ENCODE measurements at places on chromosomes 5 and 9. TPM values are rescaled to one million over a fixed set of nuclear protein-coding genes. Genes with fewer than 3 reads are reported as not detected.
A peak's percentile ranks its signal among the peaks of the same experiment; 100 is the strongest.

The FOXD4L4 gene
- under 0.01 TPM for total RNA-seq

- DNase-seq = no peak
- H3K4me3 ChIP-seq = no peak overlapping the region
- H3K4me1 ChIP-seq = no peaks in the 10 kb centered on the region
- H3K36me3 ChIP-seq = no peaks in the 10 kb centered on the region
- H3K27ac ChIP-seq = no peak overlapping the region
Measured at GRCh38 chr5:167903659-167904058, 387.8 kb upstream of the WWC1 start.

- H3K36me3 ChIP-seq = no peaks in the 10 kb centered on the region
- H3K27me3 ChIP-seq = peaks cover 6% of the 10 kb centered on the region
- DNase-seq = no peak
- H3K4me1 ChIP-seq = no peaks in the 10 kb centered on the region
Measured at GRCh38 chr9:76583256-76583655, 124.3 kb downstream of the GCNT1 start.

DNA sequence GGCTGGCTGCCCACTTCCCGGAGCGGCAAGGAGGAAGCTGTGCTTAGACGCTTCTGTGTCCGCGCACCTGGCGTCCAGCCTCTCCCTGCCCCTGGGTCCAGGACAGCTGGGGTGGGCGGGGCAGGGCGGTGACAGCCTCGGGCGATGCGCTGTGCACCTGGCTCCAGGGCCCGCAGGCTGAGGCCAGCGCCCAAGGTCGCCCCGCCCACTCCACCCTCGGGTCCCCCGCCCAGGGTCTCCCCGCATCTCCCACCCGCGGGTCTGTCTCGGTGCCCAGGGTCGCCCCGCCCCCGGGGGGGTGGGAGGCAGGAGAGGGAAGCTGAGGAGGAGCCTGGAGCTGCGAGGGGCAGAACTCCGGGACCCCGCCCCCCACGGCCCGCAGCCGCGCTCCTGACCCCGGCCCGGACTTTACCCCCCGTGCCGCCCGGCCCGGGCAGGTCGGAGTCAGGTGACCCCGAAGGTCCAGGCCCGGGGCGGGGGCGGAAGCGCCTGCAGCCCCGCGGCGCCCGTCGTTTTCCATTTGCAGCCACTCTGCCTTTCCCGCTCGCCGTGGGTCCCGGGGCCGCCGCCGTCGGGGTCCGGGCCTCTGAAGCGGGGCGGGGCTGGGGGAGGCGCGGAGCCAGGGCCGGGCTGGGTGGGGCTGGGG is at the start of gene ENTPD8:
Gene ENTPD8 (minus strand): TSS at position 69 of the 646 bp plus-strand sequence. CDS start 3,072 bp downstream, outside the sequence.
- H3K4me3 ChIP-seq = peak within 1 kb of the TSS; percentile 34
- H3K4me1 ChIP-seq = peaks cover 2% of the 10 kb centered on the region
- no peak within 1 kb of the TSS for H3K27ac ChIP-seq
- peaks cover 3% of the 10 kb centered on the region for H3K27me3 ChIP-seq
- DNase-seq = no peak

The F12 gene
- total RNA-seq = 0.56 TPM

The HRH2 gene
- not detected for total RNA-seq

The COL5A1 gene
- 21.1 TPM for total RNA-seq

GRCh38 chr9:115157245-115157674 is 39.3 kb upstream of the TNC start:
- DNase-seq = peak; percentile 88
- no peaks in the 10 kb centered on the region for H3K27me3 ChIP-seq
- no peaks in the 10 kb centered on the region for H3K36me3 ChIP-seq
- H3K27ac ChIP-seq = peak overlapping the region; percentile 46

The PCDHB5 gene
- total RNA-seq = 0.28 TPM

The ZBTB26 gene
- 5.8 TPM for total RNA-seq

GRCh38 chr5:58885260-58885659 is 302.4 kb downstream of the RAB3C start:
- no peak overlapping the region for H3K4me3 ChIP-seq
- peaks cover 2% of the 10 kb centered on the region for H3K27me3 ChIP-seq
- H3K27ac ChIP-seq = no peak overlapping the region
- peaks cover 4% of the 10 kb centered on the region for H3K4me1 ChIP-seq

GRCh38 chr9:110538647-110539041 is 40.9 kb downstream of the SVEP1 start:
- DNase-seq = peak; percentile 5
- H3K36me3 ChIP-seq = peaks cover 3% of the 10 kb centered on the region
- H3K4me3 ChIP-seq = no peak overlapping the region
- H3K27me3 ChIP-seq = no peaks in the 10 kb centered on the region
- peaks cover 8% of the 10 kb centered on the region for H3K4me1 ChIP-seq

DNA sequence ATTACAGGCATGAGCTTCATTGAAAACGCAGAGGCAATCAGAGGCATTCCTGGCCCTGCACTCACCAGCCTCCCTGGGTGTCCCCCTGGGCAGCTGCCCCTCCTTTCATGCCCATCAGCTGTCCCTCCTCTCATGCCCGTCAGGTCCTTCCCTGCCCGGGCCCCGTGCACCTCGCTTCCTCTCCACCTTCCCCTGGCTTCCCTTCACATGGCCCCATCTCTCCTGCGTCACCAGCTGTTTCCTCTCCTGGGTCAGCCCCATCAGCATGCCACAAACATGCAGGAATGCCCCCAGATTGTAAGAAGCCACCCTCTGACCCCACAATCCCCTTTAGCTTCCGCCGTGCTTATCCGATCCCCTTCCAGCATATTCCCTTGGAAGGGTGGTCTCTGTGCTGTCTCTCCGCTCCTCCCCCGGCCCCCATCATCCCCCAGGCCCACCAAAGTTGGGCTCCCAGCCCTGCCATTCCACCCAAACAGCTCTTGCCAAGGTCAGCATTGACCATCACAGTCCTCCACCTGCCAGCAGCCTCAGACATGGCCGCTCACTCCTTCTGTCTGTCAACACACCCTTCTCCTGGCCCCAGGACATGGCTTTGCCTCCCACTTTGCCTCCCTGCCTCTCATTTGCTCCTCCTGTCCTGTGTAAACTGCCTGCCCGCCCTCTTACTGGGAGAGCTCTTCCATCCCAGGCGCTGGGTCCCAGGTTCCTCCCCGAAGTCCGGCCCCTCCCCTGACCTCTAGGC is 98.6 kb upstream of the IER5L start:
- no peaks in the 10 kb centered on the region for H3K36me3 ChIP-seq
- peaks cover 5% of the 10 kb centered on the region for H3K4me1 ChIP-seq
- no peak overlapping the region for H3K27ac ChIP-seq
- H3K27me3 ChIP-seq = peaks cover 23% of the 10 kb centered on the region
- DNase-seq = no peak
- no peak overlapping the region for H3K4me3 ChIP-seq

DNA sequence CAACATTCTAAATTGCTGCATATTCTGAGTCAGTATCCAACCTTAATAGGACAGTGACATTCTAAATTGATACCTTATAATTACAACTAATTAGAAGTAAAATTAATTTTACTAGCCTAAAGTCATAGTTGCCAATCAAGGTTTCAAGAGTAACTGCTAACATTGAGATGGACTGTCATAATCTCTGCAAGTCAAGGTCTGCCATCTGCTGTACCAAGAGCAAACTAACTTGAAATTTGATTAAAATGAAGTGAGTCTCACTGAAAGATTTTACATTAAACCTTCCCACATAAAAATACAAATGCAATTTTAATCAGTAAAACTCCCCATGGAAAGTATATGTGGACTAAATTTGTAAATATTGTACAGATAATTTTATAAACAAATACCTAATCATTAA is 235.3 kb downstream of the PRDM9 start:
- no peak overlapping the region for H3K27ac ChIP-seq
- H3K36me3 ChIP-seq = no peaks in the 10 kb centered on the region
- H3K27me3 ChIP-seq = no peaks in the 10 kb centered on the region
- no peak for DNase-seq
- H3K4me1 ChIP-seq = no peaks in the 10 kb centered on the region
- H3K4me3 ChIP-seq = no peak overlapping the region

DNA sequence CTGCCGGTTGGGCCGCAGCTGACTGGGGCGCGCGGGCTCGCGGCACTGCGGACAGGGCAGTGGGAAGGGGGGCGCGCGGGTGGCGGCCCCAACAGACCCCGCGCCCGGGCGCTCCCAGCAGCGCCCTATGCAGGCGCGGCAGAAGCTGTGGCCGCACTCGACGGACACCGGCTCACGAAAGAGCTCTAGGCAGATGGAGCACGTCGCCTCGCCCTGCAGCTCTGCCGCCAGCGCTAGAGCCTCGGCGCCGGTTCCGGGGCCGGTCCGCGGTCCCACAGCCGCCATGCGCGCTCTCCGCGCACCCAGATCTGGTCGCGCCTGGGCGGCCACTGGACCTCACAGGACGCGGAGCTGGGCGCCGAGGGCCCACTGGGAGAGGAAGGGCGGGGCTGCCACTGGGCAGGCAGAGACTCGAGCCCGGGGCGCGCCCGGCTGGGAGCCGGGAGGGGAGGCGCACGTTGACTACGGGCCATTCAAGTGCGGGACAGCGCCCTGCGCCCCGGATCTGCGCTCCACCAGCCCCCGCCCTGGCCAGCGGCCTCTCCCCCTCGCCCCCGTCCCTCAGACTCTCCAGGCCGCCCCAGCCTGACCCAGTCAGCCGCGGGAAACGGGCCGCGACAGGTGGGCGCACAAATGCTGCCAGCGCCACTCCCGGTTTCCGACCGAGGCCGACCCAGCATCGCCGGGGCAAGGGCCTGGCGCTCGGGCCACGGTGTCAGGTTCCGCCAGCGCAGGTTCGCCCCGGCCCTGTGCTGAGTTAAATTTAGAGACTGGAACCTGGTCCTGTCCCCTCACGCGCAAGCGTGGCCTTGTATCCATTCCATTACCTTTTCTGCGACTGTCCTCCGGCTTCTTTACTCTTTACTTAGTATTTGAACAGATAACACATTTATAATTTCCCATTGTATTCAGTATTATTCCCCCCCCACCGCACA is at the start of gene TRIM7:
Gene TRIM7 (minus strand): TSS at position 371 of the 935 bp plus-strand sequence. CDS start 86 bp downstream, at position 285.
- H3K27me3 ChIP-seq = no peaks in the 10 kb centered on the region
- H3K4me3 ChIP-seq = peak within 1 kb of the TSS; percentile 57
- no peaks in the 10 kb centered on the region for H3K36me3 ChIP-seq
- peaks cover 4% of the 10 kb centered on the region for H3K4me1 ChIP-seq

The SLC6A19 gene
- total RNA-seq = not detected

DNA sequence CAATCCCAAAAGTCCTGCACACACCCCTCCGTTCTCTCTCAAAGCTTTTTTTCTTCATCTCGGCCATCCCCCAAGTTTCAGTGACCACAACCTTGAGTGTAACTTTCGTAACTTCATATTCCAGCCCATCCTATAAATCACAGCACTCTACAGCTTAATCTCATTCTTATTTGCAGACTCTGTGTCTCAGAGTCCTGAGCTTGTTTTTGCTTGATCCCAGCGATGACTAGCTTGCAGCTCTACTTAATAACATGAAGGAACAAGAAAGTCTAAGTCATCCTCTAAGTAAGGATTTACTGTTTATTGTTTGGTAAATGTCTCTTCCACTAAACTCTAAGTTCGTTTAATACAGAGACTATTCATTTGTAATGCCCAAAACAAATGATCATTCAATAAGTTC is 2.6 kb upstream of the SPDL1 start:
- no peak overlapping the region for H3K27ac ChIP-seq
- H3K27me3 ChIP-seq = no peaks in the 10 kb centered on the region
- H3K4me1 ChIP-seq = peaks cover 2% of the 10 kb centered on the region

The PDCD1LG2 gene
- total RNA-seq = 33.3 TPM
